ENCODE measurements at places on chromosomes 2 and 18.

DNA sequence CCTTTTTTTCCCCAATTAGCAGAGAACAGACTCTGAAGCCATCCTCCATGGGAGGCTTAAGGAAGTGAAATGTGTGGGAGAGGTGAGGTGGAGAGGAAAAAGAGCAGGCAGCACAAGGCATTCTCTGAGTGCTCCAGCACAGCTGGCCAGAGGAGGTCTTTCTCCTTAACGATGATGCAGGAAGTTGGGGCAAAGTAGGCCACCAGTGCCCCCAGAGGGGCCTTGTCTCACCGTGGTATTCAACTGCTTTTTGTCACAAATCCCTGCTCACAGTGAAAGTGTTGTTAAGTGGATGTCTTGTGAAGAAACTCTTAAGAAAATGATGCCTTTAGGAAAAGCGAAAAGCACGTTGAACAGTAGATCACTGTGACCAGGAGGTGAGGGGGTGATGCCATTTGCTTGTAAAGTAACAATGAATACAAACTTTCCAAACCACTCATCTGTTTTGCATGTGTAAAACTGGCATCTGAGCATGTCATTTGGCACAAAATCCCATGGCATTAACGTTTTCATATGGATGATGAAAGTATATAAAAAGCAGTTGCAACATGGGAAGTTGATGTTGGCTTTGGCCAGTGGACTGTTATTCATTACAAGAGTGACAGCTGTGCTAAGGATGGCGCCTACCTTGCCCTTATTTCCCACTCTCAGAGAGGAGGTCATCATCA lies 49.2 kb upstream of the CDC42EP3 start:
- DNase-seq, result peak; percentile 46

GRCh38 chr2:142285480-142285879 lies 154.7 kb upstream of the LRP1B start:
- DNase-seq, result no peak

- DNase-seq, result peak; percentile 19
Observed at GRCh38 chr2:70041663-70042062, 45.6 kb upstream of the PCBP1 start.

DNA sequence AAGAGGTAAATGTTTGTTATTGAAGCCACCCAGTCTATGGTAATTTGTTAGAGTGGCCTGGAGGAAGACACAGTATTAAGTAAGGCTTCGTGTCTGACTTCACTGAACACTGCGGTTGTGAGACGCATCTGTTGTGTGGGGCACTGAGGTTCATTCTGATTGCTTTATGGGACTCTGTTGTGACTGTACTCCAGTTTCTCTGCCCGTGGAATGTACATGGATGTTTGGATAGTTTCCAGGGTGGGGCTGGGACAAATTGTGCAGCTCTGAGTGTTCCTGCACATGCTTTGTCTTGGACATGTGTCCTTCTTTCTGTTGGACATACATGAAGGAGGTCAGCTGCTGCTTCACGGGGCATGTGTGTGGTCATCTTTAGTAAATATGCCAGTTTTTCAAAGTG lies 58.6 kb downstream of the ODC1 start:
- no peak for DNase-seq

DNA sequence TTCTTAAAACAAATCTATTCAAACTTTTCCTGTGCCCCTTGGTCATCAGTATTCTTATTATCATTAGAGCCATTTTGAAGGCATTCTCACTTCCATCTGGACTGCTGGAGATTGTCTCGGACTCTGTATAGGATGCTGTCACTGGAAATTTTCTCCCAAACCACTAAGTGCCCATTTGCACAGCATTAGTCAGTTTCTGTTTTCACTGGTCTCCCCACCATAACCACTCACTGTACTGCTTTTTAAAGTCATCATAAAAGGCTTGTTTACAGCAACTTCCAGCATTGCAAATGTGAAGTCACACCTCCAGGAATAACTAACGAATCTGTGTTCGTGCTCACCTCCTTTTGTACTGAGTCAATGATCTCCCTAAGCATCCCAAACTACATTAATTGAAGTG lies 150.9 kb upstream of the SERTAD2 start:
- no peak for DNase-seq

DNA sequence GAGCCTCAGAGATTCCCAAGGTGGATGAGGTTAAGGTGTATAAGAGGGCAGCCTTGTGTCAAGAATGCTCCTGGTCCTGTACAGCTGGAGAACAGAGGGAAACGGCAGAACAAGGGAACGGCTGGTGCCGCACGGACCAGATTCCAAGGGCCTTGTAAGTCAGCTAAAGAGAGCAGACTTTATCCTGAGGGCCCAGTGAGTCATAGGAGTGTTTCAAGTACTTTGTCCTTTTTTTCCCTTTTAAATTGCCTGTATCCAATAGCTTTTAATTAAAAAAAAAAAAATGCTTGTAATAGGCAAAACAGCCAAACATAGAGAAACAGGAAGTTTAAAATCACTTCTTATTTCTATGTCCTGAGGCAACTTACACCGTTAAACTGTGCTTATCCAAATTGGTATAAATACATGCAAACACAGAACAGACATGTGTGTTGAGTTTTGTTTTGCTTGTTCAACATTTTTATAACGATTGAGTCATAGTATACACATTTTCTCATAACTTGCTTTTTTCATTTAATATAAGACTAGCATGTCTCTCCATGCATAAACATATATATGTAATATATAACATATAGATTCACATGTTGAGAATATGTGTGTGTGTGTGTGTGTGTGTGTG lies 42.1 kb upstream of the EVA1A start:
- DNase-seq, result peak; percentile 60

- peak; percentile 21 for DNase-seq
Observed at GRCh38 chr2:105494683-105495425, 96.0 kb upstream of the FHL2 start.

DNA sequence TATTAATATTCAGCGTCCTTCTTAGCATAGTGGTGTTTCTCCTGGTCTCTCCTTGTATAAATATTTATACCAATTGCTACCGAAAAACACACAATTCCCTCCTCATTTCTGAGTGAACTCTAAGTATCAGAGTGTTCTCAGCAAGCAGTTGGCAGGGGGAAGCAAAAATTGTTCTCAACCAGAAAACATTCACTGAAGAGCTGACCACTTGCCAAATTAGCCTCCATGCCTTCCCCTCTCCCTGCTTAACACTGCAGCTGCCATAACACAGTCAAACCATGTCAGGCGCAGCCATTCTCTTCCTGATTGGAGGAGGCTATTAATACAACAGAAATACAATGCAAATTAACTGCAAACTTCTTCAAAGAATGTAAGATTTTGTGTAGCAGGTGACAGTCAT lies 105.0 kb downstream of the COL6A3 start:
- DNase-seq, result peak; percentile 12

GRCh38 chr2:14944562-14945346 lies 312.2 kb downstream of the LRATD1 start:
- peak; percentile 40 for DNase-seq

DNA sequence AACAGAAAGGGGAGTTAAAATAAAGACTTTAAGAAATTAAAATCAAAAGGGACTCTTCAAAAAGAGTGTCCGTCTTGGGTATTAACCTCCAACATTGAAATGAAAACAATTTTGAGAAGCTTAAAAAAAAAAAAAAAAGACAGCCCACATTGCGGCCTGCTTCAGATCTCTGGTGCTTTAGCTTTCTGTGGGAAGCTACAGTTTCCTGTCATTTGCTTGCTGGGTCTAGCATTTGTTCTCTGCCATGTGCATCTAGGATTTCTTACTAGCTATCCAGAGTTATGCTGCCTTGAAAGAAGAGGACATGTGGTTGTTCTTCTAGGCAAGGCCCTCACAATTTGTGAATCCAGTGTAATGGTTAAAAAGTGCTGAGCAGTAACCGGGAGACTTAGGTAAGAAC lies 375.3 kb downstream of the SLC4A3 start:
- DNase-seq, result no peak

DNA sequence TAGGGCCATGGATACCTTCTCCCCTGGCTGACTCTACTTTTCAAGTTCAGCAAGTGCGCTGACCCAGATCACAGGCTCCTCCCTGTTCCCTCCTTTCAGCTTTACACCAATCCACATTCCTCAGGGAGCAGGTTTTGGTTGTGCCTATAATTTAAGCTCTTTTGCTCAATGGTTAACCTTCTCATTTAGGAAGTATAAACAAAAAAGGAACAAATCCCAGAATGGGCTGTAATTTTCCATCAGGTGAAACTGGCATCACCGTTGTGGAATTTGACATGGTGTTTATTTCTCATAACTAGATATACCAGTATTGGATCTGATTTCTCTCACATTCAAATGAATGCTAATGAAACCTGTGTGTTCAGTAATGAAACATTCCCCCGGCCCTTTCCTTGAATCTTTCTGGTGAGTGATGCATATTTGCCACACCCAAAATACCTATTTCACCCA lies 13.6 kb downstream of the STRN start:
- DNase-seq, result no peak

DNA sequence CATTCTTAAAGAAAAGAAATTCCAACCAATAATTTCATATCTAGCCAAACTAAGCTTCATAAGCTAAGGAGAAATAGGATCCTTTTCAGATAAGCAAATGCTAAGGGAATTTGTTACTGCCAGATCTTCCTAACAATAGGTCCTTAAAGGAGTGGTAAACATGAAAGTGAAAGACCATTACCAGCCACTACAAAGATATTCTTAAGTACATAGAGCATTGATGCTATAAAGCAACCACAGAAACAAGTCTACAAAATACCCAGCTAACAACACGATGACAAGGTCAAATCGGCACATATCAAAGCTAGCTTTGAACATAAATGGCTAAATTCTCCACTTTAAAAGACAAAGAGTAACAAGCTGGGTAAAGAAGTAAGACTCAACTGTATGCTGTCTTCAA lies 188.9 kb upstream of the RPRM start:
- DNase-seq, result no peak

DNA sequence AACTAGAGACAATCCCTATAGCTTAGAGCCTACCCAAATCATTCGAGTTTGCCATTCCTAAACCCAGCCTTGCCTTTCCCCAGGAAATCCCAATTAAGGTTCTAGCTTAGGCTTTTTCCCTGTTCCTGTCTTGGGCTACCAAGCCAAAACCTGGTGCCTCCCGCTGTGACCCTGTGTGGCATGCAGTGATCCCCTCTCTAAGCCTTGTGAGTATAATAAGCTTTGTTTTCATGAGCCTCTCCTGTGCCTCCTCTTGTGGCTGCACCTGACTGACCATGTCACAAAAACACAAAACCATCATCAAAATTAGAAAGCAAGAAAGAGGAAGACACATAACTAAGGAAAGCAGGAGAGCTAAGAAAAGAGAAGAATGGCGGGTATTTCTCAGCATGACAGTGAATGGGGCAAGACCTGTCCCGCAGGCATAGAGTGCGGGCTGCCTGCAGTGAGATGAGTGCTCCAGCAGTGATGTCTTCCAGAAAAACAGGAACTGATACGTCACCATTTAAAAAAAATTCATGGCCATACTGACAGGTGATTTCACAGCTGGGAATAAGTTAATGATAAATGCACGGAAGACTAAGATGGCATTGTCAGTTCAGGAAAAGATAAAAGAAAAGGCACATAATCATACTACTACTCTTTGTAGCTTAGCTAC lies 9.2 kb upstream of the PAIP2B start:
- no peak for DNase-seq

DNA sequence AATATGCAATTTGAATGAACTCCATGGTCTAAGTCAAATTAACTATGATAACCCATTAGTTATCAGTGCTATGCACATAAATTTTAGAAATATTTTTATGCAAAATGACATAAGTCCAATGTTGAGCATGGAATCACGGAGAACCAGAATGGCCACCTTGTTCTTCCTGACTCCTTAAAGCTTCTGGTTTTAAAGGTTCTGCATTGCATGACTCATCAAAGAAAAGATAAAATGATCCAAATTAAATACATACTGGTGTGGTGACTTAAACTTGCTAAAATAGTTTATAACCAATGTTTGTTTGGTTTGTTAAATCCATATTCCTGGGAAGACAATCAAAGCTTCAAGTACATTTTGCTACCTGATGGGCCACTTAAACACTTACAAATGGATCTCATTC lies 1146.9 kb upstream of the NRXN1 start:
- DNase-seq, result peak; percentile 4

GRCh38 chr18:52636536-52636935 lies 296.5 kb downstream of the DCC start:
- no peak for DNase-seq

DNA sequence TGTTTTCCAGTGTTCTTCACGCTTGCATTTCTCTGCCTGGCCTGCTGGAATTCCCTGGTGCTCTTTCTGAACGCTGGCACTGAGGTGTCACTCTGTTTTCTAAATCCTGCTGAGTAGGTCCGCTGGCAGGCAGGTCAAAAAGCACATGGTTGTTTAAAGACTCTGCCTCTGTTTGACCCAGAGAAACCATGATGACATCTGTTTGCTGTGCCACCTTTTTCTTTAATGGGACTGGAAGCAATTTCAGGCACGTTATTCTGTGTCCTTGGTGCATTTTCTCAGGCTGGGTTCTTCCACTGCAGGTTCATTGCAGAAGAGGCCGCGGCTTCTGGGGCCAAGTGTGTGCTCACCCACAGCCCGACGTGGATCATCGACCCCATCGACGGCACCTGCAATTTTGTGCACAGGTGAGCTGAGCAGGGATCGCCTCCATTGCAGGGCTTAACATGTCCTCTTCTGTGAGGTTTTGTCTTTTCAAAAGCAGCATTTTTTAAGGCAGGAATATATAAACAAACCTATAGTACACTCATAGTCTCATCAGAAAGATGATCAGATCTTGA lies 28.4 kb downstream of the IMPA2 start:
- DNase-seq, result no peak

DNA sequence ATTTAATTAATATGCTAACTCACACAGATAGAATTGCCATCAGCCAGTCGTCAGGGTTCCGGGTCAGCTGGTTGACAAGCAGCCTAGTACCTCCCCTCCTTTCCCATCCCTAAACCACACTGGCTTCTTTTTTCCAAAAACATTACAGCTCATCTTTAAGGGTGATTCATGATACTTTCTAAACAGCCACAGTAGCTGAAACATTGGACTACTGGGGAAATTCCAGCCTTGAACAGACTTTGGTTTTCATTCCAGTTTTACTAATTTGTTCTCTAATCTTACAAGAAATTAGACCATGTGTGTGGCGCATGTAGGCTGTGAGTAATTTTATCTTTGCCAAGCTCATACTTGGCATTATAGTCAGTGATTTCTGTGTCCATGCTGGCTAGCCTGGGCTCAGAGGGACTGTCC lies 110.8 kb downstream of the FMNL2 start:
- peak; percentile 94 for DNase-seq

GRCh38 chr18:46166261-46166970 lies 62.2 kb downstream of the HAUS1 start:
- no peak for DNase-seq

GRCh38 chr2:105611811-105612424 lies 132.8 kb upstream of the NCK2 start:
- DNase-seq, result no peak

- no peak for DNase-seq
Observed at GRCh38 chr2:25234738-25235137, 66.4 kb upstream of the POMC start.

GRCh38 chr18:2827061-2827460 lies 19.7 kb upstream of the EMILIN2 start:
- peak; percentile 40 for DNase-seq

- DNase-seq, result no peak
Observed at GRCh38 chr2:221635949-221636348, 63.8 kb upstream of the EPHA4 start.
